PC-3 (cell line): ENCODE measurements at places on chromosomes 3 and 15. TPM values are rescaled to one million over a fixed set of nuclear protein-coding genes. Genes with fewer than 3 reads are reported as not detected.

RASL12 gene
- total RNA-seq = not detected in 2 replicates

DNA sequence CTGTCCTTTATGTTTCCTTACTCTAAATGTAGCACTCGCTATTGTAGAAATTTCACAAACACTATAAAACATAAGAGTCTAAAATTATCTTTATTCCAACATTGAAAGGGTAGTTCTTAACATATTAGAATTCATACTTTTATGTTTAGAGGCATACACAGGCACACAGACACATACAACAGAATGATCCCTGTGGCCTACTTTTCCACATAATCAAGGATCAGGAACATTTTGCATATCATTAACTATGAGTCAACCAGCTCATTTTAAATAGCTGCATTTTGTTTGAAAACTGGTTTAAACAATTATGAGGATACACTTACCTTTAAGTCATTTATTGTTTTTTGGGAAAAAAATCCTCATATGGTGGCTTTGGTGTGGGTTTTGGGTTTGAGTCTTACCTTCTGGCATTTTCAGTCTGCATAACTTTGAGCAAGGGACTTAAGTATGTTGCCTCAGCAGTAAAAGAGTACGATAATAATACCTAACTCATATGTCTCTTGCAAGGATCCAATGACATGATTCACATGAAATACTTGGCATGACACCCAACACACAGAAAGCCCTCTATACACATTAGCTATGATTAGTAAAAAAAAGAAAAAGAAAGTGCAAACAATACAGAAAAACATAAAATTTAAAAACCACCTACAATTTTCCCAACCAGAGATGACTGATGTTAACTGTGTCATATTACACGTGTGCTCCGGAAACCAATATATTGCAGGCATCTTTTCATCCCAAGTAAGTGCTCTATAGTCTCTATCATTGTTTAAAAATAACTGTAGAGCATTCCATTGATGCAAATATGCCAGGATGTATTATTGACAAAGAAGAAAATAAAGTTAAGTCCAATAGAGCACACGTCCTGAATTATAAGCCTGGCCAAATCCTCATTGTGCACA lies 213.1 kb upstream of the ADAMTS9 start:
- no peak for DNase-seq

USP3 gene
- total RNA-seq = 26.9 and 27.3 TPM in 2 replicates

DNA sequence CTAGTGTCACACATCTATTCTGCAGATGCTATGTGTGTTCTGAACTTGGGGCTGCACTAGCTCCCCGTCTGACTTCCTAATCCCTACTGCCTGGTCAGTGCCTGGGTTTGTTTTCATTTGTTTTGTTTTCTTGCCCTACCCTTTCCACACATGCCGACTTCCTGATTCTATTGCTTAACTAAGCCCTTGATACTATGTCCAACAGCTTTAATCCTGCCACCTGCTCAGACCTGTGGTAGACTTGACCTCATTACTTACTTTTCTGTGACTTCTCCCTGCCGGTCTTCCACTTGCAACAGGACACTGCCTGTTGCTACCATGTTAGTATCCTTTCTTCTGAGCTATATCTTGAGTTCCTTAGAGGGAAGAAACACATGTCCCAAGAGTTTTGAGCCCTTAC lies 39.3 kb upstream of the CEMIP start:
- DNase-seq = no peak

DNA sequence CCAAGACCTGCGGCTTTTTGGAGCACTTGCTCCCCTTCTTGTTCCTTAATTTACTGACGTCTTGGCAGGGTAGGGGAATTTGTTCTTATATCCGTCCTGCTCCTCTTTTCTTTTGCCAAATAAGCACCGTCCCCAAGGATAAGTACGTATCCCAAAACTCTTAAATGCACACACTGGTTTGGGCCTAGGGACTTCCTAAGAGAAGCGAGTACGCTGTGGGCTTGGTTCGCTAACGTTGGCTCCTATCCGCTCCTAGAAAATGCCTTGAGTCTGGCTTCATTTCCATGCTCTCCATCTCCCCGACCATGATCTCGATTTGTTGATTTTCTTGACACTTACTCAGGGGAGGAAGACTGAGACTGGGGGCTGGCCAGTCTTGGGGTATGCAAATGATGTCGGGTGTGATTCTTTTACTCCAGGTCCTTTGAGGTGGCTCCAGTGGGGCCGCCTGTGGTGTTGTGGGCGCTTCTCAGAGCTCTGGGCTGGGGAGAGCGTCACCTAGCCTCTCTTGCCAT lies 1.3 kb downstream of the MYRIP start:
- DNase-seq = no peak
